NCI-H146 (cell line): ENCODE measurements at places on chromosomes 12 and 14.

DNA sequence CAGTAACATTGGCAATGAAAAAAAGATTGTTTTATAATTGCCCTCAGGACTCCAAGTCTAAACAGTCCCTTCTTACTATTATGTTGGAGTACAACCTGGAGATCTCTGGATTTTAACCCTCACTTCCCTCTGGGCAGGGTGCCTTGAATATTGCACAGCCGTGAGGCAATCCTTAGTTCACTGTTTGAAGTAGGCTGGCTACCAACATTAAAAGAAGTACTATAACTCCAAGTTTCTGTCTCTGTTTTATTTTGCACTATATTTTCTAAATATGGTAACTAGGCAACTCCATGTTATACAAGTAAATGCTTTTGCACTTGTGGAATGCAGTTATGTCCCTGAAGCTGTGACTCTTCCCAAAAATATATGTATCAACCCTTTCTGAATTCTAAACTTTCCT lies 490.7 kb downstream of the EGLN3 start:
- no peak for DNase-seq

DNA sequence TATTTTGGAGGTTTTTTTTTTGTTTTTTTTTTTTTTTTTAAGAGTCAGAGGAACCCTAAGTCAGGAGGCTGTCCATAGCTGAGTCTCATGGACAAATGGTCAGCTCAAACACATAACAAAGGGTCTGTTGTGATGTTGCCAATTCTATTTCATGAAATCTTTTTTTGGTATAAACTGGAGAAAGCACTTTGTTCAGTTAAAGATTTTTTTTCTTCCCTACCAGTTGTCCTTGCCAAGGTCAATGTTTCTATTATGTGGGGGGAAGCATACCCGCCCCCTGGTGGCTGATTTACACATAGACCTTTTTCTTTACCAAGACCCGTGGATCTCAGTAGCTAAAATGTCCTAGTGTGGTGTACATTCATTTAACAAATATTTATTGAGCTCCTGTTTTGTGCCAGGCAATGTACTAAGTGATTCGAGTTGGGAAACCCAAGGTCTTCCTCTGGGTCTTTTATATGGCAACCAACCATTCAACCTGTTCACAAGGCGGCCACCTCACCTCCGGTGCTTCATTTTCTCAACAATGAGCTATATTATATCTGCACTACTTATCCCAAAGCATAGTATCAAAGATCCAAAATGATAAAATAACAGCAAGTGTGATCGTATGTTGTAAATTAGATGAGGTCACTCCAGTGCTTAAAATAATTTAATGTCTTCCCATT lies 214.5 kb downstream of the PAH start:
- peak; percentile 6 for DNase-seq

DNA sequence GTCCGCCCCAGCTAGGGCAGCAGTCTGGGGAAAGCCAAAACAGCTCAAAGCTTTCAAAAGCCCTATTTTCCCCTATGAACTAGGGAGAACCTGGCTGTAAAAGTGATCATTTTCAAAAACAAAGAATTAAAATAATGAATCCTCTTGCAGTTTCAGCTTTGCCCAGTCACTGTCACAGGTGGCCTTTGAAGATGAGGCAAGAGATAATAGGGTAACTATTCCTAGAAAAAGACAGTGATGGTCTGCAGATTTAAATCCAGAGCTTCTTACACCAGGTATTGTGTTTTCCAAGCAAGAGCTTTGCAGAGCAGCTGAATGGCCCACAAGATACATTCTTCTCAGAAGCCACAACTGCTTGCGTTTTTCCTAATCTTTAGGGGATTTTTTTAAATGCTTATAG lies 80.2 kb upstream of the NUDT4 start:
- no peak for DNase-seq

GRCh38 chr14:21066882-21067502 lies 3.1 kb upstream of the ARHGEF40 start:
- peak; percentile 17 for DNase-seq

DNA sequence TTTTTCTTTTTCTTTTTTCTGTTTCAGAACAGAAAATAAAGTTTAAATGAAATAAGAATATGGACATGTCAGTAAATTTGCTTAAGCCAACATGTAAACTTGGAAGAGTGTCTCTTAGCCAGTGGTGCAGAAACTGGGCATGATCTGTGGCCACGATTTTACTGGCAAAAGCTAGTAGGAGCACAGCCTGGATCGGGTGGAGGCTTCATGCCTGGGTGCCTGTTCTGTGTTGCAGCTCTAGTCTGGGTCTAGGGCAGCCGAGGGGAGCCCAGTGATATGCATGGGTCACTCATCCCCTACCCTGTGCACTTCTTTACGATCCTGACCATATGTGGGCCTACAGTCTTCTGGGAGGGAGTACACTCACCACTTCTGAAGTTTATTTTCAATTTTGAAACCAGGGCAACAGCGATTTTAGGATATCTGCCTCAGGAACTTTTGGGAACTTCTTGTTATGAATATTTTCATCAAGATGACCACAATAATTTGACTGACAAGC lies 45.6 kb upstream of the SMCO2 start:
- no peak for DNase-seq

- no peak for DNase-seq
Measured at GRCh38 chr14:64220466-64220865, 73.7 kb downstream of the ESR2 start.

GRCh38 chr12:114685869-114686268 lies 1.9 kb upstream of the TBX3 start:
- no peak for DNase-seq

- DNase-seq: peak; percentile 28
Measured at GRCh38 chr12:47223848-47224213, 144.1 kb upstream of the AMIGO2 start.

- no peak for DNase-seq
Measured at GRCh38 chr14:75523771-75524171, 1.5 kb downstream of the BATF start.

- peak; percentile 69 for DNase-seq
Measured at GRCh38 chr12:71746974-71747611, 7.6 kb upstream of the RAB21 start.

DNA sequence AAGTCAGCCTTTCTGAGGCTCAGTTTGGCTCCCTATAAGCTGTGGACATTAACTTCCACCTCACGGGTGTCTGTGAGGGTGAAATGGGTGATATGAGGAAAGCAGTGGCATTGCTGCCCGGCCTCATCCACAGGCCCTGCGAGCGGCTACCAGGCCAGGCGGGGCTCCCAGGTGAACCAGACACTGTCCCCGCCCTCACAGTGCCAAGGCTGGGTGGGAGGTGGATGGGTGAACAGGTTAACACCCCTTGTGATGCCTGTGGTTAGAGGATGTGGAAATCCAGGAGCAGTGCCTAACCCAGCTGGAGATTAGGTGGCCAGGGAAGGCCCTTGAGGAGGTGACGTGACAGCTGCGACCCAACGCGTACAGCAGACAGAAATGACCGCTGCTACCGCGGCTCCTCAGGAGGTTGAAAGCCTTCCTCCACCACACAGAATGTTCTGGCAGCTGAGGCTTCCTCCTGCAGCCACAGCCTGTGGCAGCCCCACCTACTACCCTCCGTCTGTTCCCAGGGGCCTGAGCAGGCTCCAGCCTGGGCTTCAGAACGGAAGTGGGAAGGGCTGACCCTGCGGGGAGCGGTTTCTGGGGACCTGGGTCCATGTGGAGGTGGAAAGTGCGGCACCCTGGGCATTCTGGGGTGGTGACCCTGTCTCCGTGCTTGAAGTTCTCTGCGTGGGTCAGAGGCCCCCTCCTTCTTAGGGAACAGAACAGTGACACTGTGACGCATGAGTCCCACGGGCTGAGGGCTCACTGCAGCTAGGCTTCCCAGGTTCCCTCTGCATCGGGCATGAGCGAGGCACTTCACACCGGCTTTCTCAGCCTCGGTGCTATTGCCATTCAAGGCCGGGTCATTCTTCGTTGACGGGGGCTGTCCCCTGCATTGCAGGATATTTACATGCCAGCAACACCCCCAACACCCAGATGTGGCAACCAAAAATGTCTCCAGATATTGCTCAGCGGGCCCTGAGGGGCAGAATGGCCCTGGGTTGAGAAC lies 9.7 kb downstream of the MMAB start:
- no peak for DNase-seq

- DNase-seq: no peak
Measured at GRCh38 chr12:103561174-103561573, 25.9 kb upstream of the STAB2 start.

DNA sequence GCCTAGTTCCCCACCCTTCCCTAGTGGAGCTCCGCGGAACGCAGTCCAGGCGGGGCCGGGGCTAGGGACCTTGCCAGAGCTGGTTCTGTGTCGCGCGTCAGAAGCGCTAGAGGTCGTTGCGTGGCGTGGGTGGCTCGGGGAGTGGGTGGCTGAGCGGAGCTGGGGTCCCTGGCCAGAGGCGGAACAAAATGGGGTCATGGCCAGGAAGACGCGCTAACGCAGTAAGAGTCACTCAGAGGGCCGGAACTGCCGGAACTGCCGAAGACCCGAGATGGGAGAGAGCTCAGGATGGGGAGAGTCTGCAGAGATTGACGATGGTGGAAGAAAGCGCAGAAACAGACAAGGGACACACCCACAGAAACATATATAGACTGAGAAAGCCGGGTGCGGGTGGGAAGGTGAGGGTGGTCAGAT lies 4.8 kb downstream of the DGKA start:
- no peak for DNase-seq

- DNase-seq: no peak
Measured at GRCh38 chr14:64992328-64992885, 5.7 kb downstream of the FNTB start.

GRCh38 chr12:108240027-108240785 lies 98.9 kb downstream of the CMKLR1 start:
- no peak for DNase-seq

DNA sequence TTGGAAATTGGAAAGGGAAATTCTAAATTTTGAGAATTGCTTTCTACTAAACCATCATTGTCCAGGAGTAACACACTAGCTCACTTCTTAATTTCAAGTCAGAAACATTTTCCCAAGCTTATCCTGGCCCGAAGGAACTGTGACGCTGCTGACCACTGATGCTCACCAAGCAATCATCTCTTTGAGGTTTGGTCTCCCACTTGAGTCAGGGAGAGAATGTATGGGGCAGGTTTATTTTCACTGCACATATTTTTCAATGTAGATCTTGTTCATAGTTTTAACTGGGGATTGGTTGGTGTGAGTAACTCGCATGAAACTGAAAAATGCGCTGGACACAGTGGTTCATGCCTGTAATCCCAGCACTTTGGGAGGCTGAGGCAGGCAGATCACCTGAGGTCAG lies 12.9 kb upstream of the RNASE10 start:
- no peak for DNase-seq

DNA sequence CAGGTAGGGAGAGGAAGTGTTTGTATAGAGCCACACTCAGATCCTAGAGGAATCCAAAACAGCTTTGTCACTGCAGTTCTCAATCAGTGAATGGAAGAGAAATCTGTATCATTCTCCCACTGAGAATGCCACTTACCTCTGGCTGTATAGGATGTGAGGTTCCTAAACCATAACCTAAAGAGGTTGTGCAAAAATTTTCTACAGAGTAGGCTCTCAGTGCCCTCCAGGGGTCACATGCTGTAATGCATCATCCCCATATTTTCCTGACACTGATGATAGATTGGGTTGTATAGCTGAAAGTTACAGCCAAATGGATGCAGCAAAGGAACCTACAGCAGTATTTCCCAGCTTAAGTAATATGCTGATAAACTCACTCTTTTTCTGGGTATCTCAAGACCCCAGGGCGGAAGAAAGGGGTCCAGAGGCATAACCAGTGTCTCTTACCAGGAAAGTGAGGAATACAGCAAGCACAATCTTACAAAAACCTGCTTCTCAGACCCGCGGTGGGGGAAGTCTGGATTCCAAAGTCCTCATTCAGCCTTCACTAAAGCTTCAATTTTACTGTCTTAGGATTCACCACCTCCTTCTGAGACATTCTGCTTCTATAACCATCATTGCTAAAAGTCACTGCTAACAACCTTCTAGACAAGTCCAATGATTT lies 3.8 kb downstream of the BCDIN3D start:
- DNase-seq: peak; percentile 56

DNA sequence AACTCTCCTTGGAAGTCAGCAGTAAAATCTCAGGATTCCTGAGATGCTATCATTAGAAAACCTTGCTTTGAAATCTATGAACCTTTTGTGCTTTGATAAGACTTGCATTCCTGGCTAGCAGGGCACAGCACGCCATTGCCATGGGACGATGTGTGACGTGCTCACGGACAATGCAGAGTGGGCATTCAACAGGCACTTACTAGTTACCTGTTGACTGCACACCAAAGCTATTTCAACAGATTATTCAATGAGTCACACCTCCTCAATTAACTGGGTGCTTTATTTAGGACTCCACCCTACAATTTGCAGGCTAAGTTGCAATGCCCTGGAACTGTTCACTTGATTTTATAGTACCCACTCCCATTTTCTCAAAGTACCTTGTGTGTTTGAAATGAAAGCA lies 11.3 kb downstream of the NOS1 start:
- DNase-seq: no peak

DNA sequence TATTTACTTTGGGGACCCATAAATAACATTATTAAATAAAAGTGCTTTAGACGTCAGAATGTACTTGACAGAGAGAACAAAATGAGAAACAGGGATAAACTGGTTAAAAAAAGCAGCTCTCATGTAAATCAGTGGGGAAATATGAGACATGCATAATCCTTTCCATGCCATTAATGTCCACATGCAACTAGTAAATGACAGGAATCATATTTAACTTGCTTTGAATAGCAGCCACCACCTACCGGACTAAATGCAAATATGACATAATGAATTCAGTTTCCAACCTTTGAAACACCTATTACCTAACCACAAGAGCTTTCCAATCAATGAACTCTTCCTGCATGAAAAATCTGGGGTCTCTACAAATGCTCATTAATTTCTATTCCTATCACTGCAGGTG lies 19.6 kb downstream of the FGD6 start:
- peak; percentile 2 for DNase-seq

DNA sequence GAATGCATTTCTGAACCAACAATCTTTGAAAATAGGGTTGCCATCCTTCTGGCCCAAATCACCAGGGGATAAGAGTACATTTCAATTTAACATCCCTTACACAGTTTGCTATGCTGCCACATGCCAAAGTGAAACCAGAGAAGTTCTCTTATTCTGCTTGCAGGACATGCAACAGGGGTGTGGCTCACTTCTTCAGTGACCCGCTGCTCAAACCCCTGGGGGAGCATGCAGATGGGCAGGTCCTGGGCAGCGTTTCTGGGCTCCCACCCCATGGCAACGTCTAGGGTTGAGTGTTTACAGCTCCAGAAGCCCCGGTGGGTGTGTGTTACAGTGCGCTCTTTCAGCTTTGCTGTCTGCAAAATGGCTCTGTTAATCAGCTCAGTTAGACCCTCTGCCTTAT lies 1306.3 kb upstream of the TMEM132C start:
- DNase-seq: no peak

DNA sequence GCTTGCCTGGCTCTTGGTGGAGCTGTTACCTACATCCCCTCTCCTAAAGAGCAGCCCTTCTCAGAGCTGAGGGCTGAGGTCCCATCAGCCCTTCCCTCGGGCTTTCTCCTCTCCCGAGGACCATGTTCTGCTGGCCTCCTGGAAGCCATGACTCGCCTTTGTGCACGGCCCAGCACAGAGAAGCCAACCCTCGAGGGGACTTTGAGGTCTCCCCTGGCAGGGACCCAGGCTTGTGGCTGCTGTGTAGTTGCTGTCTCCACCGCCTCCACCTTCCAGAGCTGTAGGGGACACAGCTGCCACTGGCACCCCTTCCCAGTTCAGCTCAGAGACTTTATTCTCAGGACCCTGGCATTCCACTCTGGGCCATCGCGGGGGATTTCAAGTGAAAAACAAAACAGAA lies 22.9 kb upstream of the CCND2 start:
- DNase-seq: no peak

- DNase-seq: peak; percentile 81
Measured at GRCh38 chr12:989751-990660, 1.0 kb upstream of the ERC1 start.

GRCh38 chr14:42229976-42230375 lies 623.3 kb downstream of the LRFN5 start:
- no peak for DNase-seq
